Suppressor macrophage treated with lipopolysaccharide for 4 hours (primary cell): ENCODE measurements at places on chromosomes 11 and 22.

GRCh38 chr11:68043349-68044144 is 4.7 kb downstream of the TCIRG1 start:
- peak; percentile 40 for DNase-seq

DNA sequence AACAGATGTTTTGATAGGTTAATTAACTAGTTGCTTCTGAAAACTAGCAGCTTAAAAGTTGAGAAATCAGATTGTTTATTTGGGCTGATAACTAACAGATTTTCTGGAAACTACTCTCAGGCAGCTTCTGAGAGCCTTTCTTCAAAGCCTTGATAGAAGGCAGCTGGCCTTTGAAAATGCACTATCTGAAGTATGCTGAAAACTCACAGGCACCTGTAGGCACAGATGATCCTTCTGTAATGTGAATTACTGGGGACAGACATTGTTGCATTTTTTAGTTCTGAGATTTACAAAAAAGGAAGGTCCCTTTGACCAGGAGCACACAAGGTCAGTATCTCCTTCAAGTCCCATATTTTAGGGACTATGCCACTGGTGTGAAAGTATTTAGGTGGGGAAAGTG is 460.8 kb upstream of the CNTN5 start:
- DNase-seq: no peak

DNA sequence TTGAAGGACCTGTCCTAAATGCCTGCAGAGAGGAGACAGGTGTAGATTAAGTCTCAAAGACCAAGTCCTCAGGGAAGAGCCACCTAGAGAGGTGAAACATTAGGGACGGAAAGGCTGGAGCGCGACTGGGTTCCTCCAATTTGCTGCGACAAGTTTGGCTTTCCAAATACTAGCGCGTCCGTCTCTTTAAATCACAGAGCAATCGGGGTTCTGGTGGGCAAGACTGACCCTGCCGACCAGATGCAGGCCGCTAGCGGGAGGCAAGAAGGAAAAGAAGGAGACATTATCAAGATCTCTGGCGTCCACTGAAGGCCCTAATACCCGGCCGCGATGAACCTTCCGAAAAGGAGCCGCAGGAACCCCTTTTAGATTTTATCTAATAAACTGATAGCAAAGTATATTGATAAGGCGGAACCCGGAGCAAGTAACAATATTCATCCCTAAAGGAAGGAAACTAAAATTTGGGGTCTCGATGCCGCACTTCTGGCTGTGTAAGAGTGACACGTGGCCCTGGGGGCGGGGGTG is 128.2 kb upstream of the C11orf58 start:
- DNase-seq: no peak

GRCh38 chr11:121347813-121348212 is 55.2 kb downstream of the SC5D start:
- no peak for DNase-seq

GRCh38 chr11:76574406-76574805 is 96.1 kb downstream of the LRRC32 start:
- no peak for DNase-seq

GRCh38 chr22:22959147-22959827 is 71.7 kb downstream of the IGLL5 start:
- DNase-seq: peak; percentile 74

- no peak for DNase-seq
Measured at GRCh38 chr11:47333526-47333845, 19.0 kb downstream of the MYBPC3 start.

GRCh38 chr11:60870276-60870675 is 2.9 kb downstream of the ZP1 start:
- DNase-seq: no peak

DNA sequence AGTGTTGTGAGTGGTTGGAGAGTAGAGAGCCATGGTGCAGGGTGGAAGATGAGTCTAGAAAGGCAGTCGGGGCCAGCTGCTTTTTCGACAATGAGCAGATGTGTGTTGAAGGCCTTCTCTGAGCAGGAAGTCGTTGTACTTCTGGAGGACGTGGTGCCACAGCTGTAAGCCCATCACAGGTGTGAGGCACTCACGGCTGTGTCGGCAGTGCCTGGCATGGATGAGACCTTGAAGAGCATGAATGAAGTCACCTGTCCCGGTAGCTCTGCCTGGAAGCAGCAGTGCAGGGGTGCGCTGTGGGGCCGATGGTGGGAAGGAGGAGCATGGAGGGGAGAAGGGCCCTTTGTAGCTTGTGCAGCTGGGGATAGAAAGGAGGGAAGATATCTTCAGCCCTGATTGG is 165.2 kb downstream of the PKNOX2 start:
- DNase-seq: no peak

- no peak for DNase-seq
Measured at GRCh38 chr11:123797114-123797513, 9.0 kb downstream of the OR6M1 start.

- DNase-seq: no peak
Measured at GRCh38 chr11:128156486-128156885, 430.9 kb downstream of the ETS1 start.

GRCh38 chr22:29231971-29232959 is 26.6 kb downstream of the EMID1 start:
- DNase-seq: no peak

GRCh38 chr11:96356848-96357247 is 13.9 kb upstream of the MAML2 start:
- no peak for DNase-seq

DNA sequence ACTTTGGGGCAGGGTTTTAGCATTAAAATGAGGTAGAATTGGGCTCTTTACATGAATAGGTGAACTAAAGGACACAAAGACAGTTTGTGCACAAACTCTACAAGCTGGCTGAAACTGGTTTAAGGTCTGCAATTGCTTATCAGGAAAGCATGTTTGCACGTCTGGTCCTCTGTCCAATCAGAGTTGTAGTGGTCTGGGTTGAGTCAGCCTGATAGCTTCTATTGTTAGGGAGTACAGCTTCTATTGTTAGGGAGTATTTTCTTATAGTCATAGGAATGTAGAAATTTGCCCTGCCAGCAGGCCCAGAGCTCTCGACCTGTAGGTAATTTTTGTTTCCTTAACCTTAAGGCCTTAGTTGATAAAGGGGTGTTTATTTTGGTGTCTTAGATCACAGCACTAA is 1422.4 kb downstream of the LRRC4C start:
- DNase-seq: no peak

DNA sequence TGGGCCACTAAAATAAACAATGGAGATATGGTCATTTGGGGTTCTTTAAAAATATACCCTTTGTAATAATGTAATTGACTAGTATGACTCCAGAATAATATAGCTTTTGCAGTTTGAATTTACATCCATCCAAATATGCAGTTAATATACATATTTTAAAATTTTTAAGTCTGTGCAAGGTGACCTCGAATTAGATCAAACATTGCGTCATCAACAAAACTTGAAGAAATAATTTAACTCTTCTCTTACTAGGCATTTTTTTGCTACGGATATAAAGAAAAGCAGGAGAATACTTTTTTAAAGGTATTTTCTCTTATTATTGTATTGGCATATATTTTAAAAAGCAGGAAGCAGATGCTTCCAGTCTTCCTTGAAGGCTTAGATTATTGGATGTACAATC is 10.7 kb downstream of the OR51A4 start:
- no peak for DNase-seq

DNA sequence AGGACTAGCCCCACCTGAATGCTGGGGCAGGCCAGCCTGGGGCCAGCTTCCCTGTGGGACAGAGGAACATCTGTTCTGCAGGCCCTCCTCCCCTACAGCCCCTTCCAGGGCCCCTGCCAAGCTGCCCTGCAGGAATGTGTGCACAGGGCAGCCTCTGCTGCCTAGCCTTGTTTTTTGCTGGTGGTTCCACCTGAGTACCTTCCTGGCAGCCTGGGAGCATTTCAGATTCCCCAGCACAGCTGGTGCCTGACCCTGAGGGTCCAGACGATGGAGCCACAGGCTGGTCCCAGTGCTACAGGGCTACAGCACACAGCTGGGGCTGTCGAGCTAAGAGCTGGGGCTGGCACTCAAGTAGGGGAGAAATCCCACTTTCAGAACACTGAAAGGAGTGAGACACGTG is 22.3 kb upstream of the GPR83 start:
- DNase-seq: no peak

DNA sequence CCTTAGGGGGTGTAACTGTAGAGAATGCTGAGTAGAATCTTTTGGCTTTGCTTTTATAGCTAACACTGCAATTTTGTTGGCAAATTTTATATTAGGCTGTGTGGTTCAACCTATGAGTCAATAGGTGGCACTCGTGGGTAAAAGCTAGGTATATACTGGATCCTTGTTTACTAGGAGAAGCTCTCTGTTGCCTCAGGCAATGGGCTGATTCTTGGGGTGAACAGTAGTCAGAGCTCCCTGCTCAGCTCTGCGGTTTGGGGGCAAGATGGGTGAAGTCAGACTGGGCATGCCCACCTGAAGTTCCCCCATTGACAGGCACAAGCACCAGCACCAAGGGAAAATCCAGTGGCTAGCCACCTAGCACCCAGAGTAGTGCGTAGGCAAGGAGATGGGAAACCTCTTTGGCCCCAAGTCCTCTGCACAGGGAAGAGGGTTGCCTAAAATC is 238.7 kb downstream of the FAM181B start:
- peak; percentile 47 for DNase-seq

GRCh38 chr11:28799316-28799715 is 691.1 kb downstream of the METTL15 start:
- DNase-seq: no peak

GRCh38 chr11:59669611-59670009 is 773 bp upstream of the PATL1 start:
- DNase-seq: peak; percentile 45

GRCh38 chr22:30328466-30329049 is 1.8 kb upstream of the TBC1D10A start:
- no peak for DNase-seq

DNA sequence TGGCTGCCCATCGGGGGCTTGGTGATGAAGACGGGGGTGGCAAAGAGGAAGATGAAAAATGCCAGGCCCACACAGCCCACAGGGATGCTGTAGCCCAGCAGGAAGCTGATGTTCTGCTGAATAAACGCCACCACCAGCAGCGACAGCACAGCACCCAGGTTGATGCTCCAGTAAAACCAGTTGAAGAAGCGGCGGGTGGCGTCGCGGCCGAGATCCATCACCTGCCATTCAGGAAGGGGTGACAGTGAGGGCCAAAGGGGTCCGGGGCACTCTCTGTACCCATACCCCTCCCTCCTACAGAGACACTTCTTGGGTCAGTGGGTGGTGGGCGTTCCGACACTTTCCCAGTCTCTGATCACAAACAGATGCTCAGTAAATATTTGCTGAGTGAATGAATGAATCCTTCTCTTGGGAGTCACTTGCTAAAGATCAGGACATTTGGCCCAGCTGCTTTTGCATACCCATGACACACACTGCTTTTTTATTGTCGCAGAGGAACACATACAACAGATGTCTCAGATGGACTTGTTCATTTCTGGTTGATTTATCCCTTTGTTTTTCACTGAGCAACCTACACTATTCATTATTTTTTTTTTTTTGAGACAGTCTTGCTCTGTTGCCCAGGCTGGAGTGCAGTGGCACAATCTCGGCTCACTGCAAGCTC is 5.2 kb downstream of the SLC15A3 start:
- DNase-seq: no peak

DNA sequence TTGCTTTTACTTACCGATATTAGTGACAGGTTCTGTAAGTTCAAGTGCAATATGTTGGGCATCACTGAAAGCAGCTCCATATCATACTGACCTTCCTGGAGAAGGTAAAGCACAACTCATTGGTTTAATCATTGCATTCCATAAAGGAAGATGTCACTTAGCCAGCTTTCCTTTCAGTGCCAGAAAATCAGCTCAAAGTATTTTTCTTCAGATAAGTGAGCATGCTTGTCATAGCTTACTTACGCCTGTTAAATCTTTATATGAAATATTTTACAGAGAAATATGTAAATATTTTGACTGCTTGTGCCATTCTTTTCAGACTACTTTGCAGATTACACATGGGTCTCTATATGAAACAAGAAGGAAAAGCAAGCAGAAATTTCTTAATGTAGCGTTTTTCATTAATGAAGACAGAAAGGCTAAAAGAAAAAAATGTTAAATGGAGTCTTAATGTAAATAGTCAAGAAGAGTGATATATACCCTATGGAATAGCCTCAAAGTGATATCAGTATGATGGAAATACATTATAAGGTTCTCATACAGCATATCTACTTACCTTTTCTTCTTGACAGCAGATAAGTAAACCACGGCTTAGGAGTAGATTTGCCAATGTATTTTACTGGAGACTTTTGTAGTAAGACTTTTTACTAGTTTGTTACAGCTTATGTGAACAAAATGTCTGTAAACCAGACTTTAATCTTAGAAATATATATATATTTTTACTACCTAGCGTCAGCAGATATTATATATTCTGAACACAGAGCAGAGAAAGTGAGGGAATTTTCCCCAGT is 649.7 kb downstream of the METTL15 start:
- DNase-seq: no peak

DNA sequence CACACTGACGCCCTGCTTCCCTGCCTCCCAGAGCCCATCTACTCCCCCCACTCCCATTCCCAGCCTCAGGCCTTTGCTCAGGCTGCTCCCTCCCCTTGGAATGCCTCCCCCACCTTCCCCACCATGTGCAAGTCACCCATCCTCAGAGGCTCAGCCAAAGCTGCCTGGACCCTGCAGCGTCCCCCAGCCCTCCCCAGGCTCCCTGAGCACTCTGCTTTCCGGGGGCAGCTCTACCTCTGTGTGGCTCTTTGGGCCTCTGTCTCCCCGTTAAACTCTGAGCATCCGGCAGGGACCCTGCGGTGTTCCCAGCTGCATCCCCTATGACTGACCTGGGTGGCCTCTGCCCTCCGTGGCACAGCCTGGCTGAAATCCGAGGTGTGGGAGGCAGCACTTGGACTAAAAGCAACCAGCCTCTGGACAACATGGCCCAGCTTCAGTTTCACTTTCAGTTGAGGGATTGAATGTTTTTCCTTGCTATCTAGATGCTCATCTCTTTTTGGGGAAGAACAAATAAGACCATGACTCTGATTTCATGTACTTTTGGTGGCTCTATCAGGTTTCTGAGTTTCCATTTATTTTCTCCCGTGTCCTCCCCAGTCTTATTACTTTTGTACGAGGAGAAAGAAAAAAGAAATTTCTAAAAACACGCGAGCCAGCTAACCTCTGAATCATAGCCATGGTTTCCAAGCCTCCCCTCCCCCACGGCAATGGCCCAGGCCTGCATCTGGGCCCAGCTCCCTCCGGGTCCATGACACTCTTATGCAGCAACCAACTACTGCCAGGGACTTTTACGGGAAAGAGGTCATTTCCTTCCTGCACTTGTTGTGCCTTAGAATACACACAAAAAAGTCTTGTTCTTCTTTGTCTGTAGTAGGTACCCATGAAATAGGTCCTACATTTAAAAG is 3.8 kb downstream of the APOL3 start:
- peak; percentile 93 for DNase-seq
